ENCODE measurements at places on chromosomes 11 and 22.
A peak's percentile ranks its signal among the peaks of the same experiment; 100 is the strongest.

GRCh38 chr11:60634126-60634525 lies 65.3 kb upstream of the MS4A8 start:
- DNase-seq = no peak

DNA sequence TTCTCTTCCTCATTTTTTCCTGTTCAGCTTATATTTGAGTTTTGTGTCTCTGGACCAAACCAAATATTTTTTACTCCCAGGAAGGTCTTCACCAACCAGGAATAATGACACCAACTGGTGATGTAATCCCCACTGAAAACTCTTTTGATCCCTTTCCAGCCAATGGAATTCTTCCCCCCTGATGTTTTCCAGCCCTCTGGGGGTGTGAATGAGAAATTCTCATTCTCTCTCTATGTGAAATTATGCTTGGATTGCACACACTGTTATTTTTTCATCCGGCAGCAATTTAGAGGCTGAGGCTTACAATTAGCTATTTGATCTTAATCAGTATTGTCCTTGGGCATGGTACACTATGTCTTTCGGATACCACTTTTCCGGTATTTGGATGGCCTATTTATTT lies 39.5 kb upstream of the SLC1A2 start:
- peak; percentile 5 for DNase-seq

GRCh38 chr22:19357270-19358105 lies 66.0 kb upstream of the CLTCL1 start:
- DNase-seq = peak; percentile 78

DNA sequence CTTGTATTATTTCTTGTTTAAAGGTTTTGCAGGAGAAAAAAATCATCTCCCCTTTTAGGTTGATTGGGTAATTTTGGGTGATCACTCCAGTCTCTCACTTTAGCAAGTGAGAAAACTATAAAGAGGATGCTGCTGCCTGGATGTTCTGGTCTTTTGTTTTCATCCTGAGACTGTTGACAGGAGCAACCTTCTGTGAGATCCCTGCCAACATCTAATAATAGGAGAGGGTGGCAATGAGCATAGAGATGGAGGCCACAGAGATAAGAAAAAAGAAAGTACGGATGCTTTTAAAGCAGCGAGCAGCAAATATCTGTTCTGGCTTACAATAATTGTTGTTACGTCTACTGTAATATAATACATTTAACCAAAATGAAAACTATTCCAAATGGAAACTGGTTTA lies 293.6 kb upstream of the MTNR1B start:
- no peak for DNase-seq

DNA sequence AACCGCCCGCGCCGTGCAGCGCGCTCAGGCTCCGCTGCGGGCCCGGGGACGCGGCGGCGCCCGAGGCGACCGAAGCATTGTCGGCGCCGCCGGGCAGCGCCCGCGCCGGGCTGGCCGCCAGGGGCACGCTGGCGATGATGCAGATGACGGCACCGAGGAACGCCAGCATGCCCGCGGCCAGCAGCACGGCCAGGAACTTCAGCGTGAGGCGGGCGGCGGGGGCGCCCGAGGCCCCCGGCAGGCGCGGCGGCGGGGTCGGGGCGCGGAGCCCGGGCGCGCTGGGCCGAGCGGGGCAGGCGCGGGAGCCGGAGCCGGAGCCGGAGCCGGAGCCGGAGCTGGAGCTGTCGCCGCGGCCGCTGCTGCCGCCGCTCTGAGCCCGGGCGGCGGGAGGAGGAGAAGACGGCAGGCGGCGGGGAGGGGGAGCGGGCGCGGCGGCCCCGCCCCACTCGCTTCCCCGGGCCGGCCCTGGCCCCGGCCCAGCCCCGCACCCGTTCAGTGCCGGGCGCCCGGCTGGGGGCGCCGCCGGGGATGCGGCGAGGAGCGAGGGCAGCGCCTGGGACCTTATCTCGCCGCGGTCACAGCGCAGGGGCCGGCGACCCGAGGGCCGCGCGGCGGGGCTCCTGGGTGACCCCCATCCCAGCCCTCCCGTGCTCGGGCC lies at the start of gene NPTXR:
TSS of gene NPTXR (minus strand) at position 372 of the 658 bp plus-strand sequence.
- DNase-seq = peak; percentile 41

- DNase-seq = no peak
Observed at GRCh38 chr11:85673393-85673792, 8.5 kb upstream of the CREBZF start.

GRCh38 chr22:37248251-37248650 lies 4.2 kb upstream of the RAC2 start:
- DNase-seq = no peak

DNA sequence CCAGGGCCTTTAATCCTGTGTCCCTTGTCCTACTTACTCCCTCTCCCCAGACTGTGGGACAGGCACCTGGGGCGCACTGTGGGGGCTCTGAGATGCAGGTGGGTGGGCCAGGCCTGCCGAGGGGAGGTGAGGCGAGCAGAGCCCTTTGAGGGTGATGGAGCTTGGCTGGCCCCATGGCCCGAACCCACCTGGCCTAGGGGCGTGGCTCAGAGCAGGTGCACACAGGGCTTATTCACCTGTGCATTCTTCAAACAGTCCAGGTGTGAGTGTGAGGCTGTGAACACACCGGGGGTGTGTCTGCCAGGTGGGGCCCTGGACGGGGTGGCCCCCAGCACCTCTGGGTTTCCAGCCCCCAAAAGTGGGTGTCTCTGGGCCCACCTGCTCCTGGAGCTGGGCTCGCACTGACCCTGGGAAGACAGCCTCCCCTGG lies 9.0 kb upstream of the MUC5AC start:
- DNase-seq = no peak

- peak; percentile 15 for DNase-seq
Observed at GRCh38 chr11:130121445-130121978, 38.1 kb upstream of the ST14 start.

- no peak for DNase-seq
Observed at GRCh38 chr22:22772883-22773282, 114.7 kb upstream of the IGLL5 start.

DNA sequence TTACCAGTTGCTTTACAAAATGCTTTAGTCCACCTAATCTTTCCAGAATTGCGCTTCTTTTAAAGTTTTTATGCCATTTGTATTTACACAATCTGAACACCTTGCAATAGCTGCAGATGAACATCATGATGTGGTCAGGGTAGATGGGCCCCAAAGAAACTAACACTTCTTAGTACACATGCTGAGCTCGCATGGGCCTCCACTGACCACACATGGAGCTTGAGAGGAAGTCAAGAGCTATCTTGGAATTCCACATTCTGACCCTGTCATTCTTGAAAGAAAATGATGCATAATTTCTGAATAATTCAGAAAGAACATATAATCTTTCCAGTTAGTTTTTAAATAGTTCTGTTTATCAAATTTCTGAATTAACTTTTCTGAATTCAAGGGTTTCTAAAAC lies 7.7 kb downstream of the LIPT2 start:
- no peak for DNase-seq

- no peak for DNase-seq
Observed at GRCh38 chr11:59212744-59213631, at the start of gene MPEG1. Gene MPEG1 (minus strand): TSS chr11:59212927. CDS start chr11:59212865, 62 bp downstream.

- DNase-seq = no peak
Observed at GRCh38 chr11:2512431-2513407, 67.9 kb downstream of the KCNQ1 start.

GRCh38 chr22:19766511-19767426 lies 6.2 kb downstream of the TBX1 start:
- no peak for DNase-seq

DNA sequence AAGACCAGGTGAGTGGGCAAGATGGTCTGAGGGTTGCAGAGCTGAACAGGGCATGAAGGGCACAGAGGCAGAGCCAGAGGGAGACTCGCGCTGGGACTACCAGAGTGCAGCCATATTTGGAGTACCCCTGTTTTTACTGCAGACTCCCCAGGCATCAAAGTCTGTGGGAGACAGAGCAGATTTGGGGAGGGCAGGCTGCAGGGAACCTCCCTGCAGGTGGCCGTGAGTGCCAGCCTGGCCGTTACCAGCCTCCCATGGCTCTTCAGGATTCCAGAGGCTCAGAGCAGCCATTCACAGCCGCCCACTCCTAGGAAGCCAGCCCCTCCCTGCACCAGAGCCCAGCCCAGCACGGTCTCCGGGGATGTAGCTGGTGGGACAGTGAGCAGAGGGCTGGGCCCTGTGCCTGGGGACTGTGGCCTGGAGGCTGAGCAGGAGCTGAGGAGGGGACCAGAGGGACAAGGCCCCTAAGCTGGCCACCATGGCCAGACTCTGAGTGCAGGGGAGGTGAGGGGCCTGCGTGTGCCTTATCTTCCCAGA lies at the start of gene SEPTIN3:
TSS of gene SEPTIN3 (plus strand) at position 334 of the 537 bp plus-strand sequence. CDS start 2,050 bp downstream, outside the sequence.
- DNase-seq = no peak

- DNase-seq = peak; percentile 91
Observed at GRCh38 chr11:9821008-9821752, 157.3 kb downstream of the SWAP70 start.

DNA sequence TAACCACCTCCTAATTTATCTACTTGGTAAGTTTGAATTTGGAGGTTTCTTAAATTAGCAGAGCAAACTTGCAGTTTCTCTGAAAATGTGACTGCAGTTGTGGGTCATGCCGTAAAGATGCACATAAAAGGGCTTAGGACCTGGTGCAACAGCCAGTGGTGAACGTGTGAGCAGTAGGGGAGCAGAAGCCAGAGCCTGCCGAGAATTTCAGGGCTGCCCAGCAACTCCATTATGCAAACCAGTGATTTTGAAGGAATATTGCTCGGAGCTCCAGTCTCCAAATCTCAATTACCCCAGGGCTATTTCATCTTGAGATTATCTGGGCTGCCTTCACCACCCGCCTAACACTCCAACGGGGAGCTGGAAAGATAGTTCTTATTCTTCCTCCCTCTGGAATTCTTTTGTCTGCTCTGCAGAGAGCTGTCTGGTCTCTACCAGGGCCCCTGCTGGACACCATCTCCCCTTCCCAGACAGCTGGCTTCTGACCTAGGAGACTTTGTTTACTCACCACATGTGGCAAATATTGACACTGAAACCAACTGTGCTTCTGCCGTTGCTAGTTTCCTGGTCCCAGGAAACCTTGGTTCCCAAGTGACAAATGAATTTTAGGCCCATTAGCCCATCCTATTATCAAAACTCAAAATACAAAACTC lies 93.9 kb downstream of the DSCAML1 start:
- no peak for DNase-seq

- no peak for DNase-seq
Observed at GRCh38 chr11:7636350-7636749, 37.0 kb downstream of the CYB5R2 start.

DNA sequence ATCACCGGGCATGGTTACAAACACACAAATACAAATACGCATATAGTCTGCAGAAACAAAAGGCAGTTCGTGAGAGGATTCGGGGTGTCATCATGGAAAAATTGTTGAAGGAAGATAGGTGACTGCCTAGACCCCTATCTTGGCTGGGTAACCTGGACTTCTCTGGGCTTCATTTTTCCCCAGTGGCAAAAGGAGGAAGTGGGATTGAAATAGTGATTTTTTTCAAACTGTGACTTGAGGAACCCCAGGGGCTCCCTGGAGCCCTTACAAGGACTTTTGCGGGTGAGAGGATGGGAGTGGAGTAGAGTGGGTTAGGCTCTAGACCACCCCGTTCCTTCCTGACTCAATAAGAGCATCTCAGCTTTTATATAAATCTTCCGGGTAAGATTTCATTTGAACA lies 1.0 kb upstream of the ELF5 start:
- no peak for DNase-seq

DNA sequence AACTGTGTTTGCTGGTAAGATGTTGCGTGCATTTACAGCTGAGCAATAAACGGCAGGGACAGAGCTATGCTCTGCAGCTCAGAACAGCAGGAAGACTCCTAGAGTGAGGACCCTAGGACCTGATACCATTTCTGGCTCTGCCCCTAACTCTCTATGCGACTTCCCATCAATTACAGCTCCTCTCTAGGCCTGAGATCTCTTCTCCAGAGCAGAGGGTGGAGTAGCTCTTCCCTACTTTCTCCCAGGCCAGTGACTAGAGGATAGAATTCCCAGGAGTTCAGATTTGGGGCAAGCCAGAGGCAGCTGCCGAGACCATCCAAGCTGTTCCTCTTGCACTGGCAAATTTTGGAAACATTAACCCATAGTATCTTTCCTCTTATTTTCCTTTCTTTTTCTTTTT lies 12.8 kb upstream of the SCGB1A1 start:
- no peak for DNase-seq

- no peak for DNase-seq
Observed at GRCh38 chr11:16969010-16969999, 44.9 kb downstream of the PLEKHA7 start.

DNA sequence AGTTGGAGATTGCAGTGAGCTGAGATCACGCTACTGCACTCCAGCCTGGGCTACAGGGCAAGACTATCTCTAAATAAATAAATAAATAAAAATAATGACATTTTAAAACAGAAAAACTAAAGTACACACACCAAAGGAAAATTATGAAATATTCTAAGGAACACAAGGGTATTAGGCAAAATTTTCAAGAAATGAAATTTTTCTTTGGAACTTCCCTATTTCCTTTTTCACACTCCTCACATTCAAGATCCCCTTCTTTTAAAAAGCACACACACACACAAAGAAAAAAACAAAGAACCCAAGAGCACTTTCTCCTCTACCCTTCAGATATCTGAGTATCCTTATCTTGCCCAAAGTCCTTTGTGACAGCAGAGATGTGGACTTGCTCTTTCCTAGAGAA lies 92.8 kb downstream of the CCDC73 start:
- no peak for DNase-seq

GRCh38 chr11:119179983-119180382 lies 5.3 kb upstream of the NHERF4 start:
- no peak for DNase-seq

DNA sequence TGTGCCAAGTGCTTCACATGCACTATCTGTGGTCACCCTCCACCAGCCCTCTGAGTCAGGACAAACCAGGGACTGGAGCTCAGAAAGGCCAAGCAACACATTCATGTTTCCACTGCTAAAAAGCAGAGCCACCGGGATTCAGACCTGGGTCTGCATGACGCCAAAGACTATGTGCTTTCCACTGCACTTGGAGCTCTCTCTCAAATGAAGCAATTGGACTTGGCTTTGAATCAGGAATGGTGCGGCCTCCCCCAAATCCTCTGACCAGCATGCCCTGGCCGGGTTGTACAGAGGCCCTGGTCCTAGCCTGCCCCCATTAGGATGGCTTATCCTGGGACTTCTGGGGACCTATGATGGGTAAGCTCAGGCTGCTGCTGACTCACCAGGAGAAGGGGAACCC lies 80.7 kb downstream of the PKNOX2 start:
- DNase-seq = no peak

GRCh38 chr11:69912161-69912910 lies 93.1 kb upstream of the FGF3 start:
- DNase-seq = no peak

- DNase-seq = no peak
Observed at GRCh38 chr11:65301491-65302329, 13.0 kb upstream of the CDC42EP2 start.

- DNase-seq = peak; percentile 100
Observed at GRCh38 chr11:75554258-75555022, 7.6 kb upstream of the SERPINH1 start.

- no peak for DNase-seq
Observed at GRCh38 chr22:20117633-20118299, 740 bp upstream of the TRMT2A start.

Measured in fibroblast of gingiva (primary cell).